Naive thymus-derived CD4-positive, alpha-beta T cell (primary cell): ENCODE measurements at places on chromosomes 2 and 18. TPM values are rescaled to one million over a fixed set of nuclear protein-coding genes. Genes with fewer than 3 reads are reported as not detected.

Gene ANO7
- 0.21 TPM for total RNA-seq

Gene ANKAR
- 17.3 TPM for total RNA-seq

DNA sequence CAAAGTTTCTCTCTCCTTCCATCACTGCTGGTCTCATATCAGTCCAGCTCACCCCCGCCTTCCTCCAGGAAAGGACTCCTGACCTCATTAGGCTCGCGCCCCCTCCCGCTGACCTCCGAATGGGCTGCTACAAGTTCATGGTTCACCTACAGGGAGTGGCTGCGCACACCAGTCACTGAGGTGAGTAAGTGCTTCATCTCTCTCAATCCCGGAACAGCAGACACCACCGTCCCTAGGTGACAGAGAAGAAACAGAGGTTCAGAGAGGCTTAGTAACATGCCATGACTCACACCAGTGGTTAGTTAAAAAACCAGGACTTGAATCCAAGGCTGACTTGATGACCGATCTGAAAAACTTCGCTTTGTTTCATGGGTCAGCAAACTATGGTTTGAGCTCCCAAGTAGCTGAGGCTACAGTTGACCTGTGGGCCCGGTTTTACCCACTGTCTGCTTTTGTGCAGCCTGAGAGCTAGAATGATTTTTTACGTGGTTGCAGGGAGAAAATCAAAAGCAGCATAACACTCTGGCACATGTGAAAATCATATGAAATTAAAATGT, 42.0 kb downstream of the ZFP36L2 start:
- DNase-seq, result peak; percentile 54
- no peaks in the 10 kb centered on the region for H3K4me1 ChIP-seq
- H3K27me3 ChIP-seq, result no peaks in the 10 kb centered on the region
- H3K36me3 ChIP-seq, result no peaks in the 10 kb centered on the region
- H3K4me3 ChIP-seq, result no peak overlapping the region
- H3K27ac ChIP-seq, result no peak overlapping the region

GRCh38 chr18:52764316-52764715, 424.3 kb downstream of the DCC start:
- no peaks in the 10 kb centered on the region for H3K27me3 ChIP-seq
- DNase-seq, result no peak
- no peak overlapping the region for H3K27ac ChIP-seq
- H3K4me1 ChIP-seq, result no peaks in the 10 kb centered on the region

Gene LRRC30
- total RNA-seq, result not detected

DNA sequence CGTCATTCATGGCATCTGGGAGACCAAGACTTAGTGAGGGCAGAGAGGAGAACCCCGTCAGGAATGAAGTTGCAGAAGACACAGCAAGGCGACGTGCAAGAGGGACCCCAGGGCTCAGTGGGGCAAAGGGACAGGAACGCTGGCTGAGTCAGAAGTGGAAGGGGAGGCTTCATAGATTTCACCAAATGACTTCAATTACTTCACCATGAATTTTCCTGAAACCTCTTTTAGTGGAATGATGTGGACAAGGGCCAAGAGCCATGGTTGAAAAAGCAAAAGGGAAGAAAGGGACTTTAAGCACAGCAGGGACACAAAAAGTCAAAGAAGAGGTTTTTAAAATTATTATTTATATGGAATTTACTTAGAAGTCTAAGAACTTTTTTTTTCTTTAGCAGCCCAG, 141.6 kb upstream of the PID1 start:
- H3K27me3 ChIP-seq, result no peaks in the 10 kb centered on the region
- DNase-seq, result no peak
- no peaks in the 10 kb centered on the region for H3K4me1 ChIP-seq
- no peaks in the 10 kb centered on the region for H3K36me3 ChIP-seq
